Stimulated activated CD8-positive, alpha-beta memory T cell treated with anti-CD3 and anti-CD28 coated beads, Interleukin-4, amount 100 ng/mL, for 1 hour (primary cell): ENCODE measurements at places on chromosomes 4 and X.

- no peak for DNase-seq
Measured at GRCh38 chr4:2291705-2292645, 30.1 kb upstream of the MXD4 start.

DNA sequence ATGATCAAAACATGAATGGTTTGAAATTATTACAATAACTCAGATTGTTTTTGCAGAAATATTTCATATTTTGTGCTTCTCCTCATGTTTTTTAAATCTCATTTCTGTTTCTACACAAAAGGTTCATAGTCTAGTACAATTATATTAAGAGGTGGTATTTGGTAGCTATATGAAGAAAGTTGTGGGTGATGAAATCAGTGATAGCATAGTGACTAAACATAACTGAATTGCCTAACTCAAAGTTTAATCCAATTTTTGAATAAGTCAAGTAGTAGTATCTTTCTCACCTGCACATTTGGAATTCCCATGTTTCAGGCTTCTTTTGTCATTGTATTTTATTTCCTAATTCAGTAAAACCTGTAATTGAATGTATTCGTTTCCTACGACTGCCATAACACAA lies 648.7 kb downstream of the GRID2 start:
- no peak for DNase-seq

GRCh38 chrX:127568691-127569090 lies 483.5 kb downstream of the ACTRT1 start:
- no peak for DNase-seq

- DNase-seq: no peak
Measured at GRCh38 chrX:149079805-149080406, 425.2 kb downstream of the IDS start.

- DNase-seq: no peak
Measured at GRCh38 chr4:40763228-40763716, 13.5 kb downstream of the NSUN7 start.

DNA sequence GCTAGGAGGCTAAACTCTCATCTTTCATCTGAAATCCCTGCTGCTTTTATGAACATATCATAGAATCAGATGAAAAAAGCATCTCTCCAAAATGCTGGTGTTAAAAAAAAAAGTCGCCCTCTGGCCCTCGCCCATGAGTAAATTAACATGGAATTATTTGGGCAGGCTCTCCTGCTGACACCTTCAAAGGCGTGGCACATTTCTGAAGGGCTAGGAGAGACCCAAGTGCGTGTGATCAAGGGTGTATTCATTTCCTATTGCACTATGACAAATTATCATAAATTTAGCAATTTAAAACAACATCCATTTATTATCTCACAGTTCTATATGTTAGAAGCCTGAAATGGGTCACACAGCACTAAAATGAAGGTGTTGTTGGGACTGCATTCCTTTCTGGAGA lies 5.1 kb downstream of the ANXA3 start:
- no peak for DNase-seq

GRCh38 chr4:87326460-87326859 lies 3.8 kb upstream of the HSD17B13 start:
- DNase-seq: no peak

GRCh38 chr4:106981431-106981830 lies 54.7 kb downstream of the DKK2 start:
- no peak for DNase-seq

DNA sequence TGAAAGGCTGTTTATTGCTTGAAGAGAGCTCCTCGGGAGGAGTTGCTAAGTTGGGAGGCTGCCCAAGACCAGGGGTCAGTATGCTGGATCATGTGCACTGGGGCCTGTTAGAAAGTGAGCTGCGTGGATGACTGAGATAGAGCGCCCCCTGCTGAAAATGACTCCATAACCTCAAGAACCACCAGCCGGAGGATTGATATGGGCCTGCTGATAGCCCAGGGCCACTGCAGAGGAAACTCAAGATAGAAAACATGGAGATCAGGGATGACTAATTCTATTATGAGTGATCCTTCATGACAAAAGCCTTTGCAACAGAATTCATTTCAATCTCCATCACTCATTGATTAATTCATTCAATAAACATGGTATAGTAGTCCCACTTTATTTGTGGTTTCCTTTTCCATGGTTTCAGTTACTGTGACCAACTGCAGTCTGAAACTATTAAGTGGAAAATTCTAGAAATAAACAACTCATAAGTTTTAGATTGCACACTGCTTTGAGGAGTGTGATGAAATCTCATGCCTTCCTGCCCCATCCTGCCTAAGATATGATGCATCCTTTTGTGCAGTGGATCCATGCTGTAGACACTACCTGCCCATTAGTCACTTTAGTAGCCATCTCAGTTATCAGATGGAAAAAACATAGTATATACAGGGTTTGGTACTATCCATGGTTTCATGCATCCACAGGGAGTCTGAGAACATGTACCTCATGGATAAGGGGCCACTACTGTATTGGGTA lies 126.7 kb upstream of the MBNL3 start:
- peak; percentile 2 for DNase-seq

DNA sequence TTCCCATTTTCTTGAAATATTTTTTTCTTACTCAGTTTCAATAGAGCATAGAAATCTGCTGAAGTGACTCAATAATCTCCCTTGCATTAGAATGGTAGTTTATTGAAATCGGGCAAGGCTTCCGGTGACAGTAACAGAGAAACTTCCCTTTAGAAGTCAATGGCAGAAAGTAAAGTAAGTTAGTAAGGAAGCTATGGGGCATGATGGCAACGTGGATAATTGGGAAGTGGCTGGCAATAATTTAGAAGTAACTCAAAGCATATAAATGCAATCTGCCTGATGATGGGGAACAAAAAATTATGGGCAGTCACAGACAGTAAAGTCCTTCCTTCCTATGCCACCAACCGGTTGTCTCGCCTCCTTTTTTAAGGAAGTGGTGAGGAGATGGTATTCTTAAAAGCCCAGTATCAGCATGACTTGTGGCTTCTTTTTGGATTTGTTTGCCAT lies 7.6 kb downstream of the CYBB start:
- no peak for DNase-seq

- no peak for DNase-seq
Measured at GRCh38 chr4:137602436-137602835, 70.1 kb upstream of the PCDH18 start.

GRCh38 chrX:28058901-28059300 lies 77.7 kb upstream of the DCAF8L1 start:
- no peak for DNase-seq

DNA sequence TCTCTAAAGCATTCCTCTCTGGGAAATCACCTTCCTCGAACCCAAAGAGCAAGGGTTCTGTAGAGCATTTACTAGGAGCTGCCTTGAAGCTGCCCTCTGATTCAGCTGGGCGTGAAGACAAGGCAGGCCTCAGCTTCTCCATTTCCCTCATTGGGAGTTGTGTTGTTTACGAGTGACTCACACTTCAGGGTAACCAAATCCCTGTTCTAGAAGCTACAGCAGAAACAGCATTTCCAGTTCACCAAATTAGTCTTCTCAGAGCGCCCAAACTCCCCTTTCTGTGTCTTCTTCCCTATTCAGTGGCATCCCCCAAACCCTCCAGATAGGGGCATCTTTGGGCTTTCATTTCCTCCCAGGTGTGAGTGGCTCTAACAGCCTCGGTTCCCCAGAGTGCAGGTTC lies 863 bp upstream of the XPNPEP2 start:
- no peak for DNase-seq

- DNase-seq: no peak
Measured at GRCh38 chr4:8133897-8134563, 24.6 kb downstream of the ABLIM2 start.

- no peak for DNase-seq
Measured at GRCh38 chr4:189506080-189506479, 434.6 kb upstream of the FRG1 start.

DNA sequence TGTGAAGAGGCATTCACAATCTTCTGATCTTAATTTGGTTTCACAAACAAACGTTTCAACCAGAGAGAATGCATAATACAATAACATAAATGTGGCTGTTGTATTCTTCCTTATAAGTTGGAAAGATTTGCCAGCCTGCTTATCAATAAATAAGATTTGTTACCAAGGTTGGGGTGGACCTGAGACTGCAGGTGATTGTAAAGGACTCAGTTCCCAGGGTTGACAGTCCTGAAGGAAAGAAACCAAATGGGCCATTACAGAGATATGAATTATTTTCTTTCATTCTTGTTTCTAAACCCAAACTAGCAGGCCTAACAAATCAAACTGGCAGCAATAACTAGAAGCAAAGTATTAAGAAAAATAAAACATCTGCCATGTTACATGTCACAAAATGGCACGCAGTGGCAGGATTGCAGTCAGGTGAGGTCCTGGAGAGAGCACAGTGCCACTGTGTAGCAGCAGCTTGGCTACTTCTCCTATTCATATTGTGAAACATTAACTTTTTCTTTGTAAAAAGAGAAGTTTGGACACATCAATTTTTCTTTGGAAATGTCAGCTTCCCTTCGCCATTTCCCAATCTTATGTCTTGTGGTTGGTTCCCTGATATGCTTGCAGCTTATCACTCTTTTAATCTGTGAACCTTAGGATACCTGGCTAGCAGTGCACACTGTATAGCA lies 133.8 kb upstream of the EMCN start:
- DNase-seq: no peak

- no peak for DNase-seq
Measured at GRCh38 chrX:120304256-120304655, 7.0 kb downstream of the TMEM255A start.

- DNase-seq: no peak
Measured at GRCh38 chr4:122658818-122659295, 38.0 kb upstream of the IL21 start.

DNA sequence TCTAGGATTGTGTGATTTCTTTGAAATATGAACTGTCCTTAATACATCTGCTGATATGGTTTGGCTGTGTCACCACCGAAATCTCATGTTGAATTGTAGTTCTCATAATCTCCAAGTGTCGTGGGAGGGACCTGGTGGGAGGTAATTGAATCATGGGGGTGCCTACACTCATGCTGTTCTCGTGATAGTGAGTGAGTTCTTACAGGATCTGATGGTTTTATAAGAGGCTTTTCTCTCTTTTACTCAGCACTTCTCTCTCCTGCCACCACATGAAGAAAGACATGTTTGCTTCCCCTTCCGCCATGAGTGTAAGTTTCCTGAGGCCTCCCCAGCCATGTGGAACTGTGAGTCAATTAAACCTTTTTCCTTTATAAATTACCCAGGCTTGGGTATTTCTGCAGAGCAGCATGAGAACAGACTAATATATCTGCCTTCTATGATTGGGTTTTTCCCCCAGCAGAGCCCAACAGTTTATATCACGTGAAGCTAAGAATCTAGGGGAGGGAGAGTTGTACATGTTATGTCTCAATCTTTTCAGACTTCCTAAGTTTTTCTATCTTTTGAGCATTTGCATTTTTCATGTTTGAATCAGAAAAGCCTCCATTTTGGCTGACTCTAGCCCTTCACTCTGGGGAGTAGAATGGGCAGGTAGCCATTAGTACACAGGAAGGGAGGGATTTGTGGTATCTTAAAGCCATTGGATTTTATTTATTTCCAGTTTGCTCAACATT lies 58.9 kb downstream of the PLAC1 start:
- no peak for DNase-seq

DNA sequence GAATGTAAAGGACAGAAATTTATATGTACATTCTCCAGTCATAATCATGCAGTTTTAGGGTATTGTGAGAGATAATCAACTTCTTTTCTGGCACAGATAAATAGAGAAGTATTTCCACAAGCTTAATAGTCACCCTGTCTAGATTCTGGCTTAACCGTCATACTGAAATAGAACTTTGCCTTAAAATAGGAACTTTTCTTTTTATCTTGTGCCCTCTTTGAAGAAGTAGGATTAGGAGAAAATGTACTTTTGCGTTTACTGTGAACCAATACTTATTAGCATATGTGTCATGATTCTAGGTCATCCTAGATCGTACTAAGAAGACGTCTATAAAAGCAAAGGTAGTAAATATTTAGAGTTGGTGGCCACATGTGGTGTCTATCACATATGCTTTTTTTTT lies 95.4 kb downstream of the NFKB1 start:
- DNase-seq: no peak

- no peak for DNase-seq
Measured at GRCh38 chrX:106626789-106627188, 15.0 kb downstream of the RADX start.

- no peak for DNase-seq
Measured at GRCh38 chrX:116285501-116285900, 115.0 kb downstream of the AGTR2 start.

GRCh38 chr4:1367230-1367935 lies 20.4 kb downstream of the UVSSA start:
- DNase-seq: no peak

- DNase-seq: no peak
Measured at GRCh38 chrX:153474718-153475117, 4.3 kb upstream of the HAUS7 start.

- no peak for DNase-seq
Measured at GRCh38 chrX:123835661-123836371, 24.0 kb upstream of the XIAP start.

GRCh38 chrX:154540897-154541535 lies 5.6 kb downstream of the G6PD start:
- no peak for DNase-seq
